NCI-H187 (cell line): ENCODE measurements at places on chromosomes 5 and 9.

- DNase-seq: no peak
These were observed 135.4 kb downstream of the WDR41 start for GRCh38 chr5:77356740-77357139.

DNA sequence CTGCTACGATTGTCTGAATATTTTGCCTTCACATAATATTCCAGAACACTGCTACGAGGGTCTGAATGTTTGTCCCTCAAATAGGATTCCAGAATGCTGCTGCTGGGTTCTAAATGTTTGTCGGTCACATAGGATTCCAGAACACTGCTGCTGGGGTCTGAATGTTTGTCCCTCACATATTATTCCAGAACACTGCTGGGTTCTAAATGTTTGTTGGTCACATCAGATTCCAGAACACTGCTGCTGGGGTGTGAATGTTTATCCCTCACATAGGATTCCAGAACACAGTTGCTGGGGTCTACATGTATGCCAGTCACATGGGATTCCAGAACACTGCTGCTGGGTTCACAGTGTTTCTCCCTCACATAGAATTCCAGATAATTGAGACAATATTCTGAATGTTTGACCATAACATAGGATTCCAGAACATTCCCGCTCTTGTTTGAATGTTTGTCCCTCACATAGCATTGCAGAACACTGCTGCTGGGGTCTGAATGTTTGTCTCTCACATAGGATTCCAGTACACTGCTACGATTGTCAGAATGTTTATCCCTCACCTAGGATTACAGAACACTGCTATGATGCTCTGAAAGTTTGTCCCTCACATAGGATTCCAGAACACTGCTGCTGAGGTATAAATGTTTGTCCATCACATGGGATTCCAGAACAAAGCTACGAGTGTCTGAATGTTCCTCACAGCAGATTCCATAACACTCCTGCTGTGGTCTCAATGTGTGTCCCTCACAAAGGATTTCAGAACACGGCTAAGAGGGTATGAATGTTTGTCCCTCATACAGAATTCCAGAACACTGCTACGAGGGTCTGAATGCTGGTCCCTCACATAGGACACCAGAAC, 201.8 kb downstream of the FOXD4L6 start:
- DNase-seq: no peak

- no peak for DNase-seq
These were observed 92.2 kb upstream of the MAMDC2 start for GRCh38 chr9:69951411-69951810.

- DNase-seq: no peak
These were observed 191.5 kb downstream of the ERCC6L2 start for GRCh38 chr9:96067004-96067403.

DNA sequence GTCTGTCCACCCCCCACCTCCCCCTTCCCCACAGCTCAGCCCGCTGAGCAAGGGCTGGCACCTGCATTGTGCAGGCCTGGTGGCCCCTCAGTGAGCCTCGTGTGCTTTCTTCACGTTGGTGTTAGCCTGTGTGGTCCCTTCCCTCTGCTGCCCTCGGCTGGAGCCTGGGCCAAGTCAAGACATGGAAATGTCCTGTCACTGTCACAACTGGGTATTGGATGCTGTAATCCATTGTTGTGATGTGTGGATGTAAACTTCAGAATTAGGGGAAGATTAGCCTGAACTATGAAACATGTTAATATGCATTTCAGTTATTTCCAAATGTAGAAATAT, 103.9 kb downstream of the TRIO start:
- no peak for DNase-seq
